ENCODE measurements at places on chromosomes 1 and 21.
A peak's percentile ranks its signal among the peaks of the same experiment; 100 is the strongest.

GRCh38 chr1:200028586-200029034 lies 1.1 kb downstream of the NR5A2 start:
- DNase-seq, result no peak

DNA sequence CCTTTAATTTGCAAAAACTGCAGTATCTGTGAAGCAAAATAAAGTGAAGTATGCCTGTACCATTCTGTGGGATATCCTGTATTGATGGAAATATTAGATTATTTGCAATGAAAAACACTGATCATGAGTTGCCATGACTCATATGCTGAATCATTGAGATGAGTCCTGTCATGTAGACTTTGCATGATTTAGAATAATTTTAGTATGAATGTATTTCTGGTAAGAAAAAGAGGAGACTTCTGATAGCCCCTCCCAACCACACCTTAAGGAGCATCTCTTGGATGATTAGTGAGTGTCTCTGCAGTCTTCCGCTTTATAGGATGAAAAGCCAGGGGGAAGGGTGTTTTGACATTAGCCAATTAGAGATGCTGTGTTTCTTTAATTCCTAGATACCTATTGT lies 55.2 kb upstream of the PTGS2 start:
- DNase-seq, result no peak

- no peak for DNase-seq
Observed at GRCh38 chr1:11062965-11063401, 3.2 kb upstream of the SRM start.

GRCh38 chr1:31510304-31510703 lies 66.0 kb upstream of the TINAGL1 start:
- no peak for DNase-seq

DNA sequence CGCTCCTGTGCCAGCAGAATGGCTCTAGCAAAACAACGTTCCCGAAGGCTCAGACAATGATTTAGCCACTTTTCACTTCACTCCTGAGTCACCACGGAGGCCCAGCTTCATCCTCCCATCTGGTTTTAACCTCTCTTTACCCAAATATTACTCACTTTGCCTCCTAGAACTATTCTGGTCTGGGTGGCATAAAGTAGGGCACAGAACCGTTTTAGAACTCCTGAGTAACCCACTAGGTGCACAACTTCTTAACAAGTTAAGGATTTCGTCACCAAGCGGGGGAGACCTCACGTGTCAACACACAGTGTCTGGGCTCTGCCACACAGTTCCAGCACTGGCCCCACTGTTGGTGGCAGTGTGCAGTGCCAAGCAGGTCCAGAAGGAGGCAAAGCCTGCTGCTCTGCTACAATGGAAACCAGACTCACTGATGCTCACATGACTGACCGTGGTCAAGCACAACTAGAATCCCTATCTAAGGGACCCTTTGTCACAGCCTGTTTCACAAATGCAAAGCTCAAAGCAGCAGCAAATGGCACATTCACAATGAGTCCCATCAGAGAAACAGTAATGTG lies 121.7 kb downstream of the SIPA1L2 start:
- no peak for DNase-seq

DNA sequence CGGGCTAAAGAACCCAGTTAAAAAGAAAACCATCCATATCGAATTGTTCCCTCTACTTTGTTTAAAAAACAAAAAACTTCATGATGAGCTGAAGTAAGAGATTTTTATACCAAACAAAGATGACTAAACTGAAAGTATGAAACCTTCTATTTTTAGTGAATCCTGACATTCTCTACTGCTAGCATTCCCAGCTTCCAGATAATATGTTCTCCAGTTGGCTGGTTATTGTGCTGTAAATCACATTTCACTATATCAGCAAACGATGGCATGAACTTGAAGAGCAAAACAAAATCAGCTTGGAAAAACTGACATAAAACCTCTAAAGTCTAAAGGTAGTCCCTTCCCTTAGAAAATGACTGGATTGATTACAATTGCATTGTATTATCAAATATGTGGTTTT lies 68.1 kb upstream of the APP start:
- DNase-seq, result no peak

GRCh38 chr21:36125512-36126207 lies 9.2 kb upstream of the CBR3 start:
- DNase-seq, result peak; percentile 46

GRCh38 chr1:3084726-3085125 lies 15.7 kb downstream of the PRDM16 start:
- no peak for DNase-seq

- DNase-seq, result peak; percentile 24
Observed at GRCh38 chr1:225580238-225581099, 72.5 kb downstream of the ENAH start.

DNA sequence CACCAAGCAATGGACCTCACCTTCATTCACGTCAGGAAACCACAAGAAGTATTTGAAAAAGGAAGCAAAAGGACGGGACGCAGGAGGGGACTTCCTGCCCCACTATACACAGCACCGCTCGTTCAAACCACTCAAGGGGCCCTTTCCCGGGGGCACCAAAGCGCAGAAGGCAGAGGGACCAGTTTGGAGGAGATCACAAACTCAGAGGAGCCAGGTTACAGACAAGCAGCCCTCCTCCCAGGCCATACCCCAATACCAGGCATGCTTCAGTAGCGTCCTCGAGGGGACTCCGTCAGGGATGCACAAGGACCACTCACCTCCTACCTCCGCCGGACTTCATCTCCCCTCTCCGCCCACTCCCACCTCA lies 685 bp downstream of the CRTC2 start:
- no peak for DNase-seq

DNA sequence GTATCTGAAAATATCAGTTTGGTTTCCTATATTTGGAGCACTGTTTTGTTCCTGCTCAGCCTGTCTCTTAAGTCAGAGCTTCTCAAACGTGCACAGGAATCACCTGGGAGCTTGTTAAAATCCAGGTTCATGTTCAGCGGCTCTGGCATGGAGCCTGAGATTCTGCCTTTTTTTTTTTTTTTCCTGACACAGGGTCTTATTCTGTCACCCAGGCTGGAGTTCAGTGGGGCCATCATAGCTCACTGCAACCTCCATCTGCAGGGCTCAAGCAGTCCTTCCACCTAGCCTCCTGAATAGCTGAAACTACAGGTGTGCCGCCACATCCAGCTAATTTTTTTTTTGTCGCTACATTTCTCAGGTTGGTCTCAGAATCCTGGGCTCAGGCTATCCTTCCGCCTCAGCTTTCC lies 12.2 kb upstream of the SELENON start:
- no peak for DNase-seq

DNA sequence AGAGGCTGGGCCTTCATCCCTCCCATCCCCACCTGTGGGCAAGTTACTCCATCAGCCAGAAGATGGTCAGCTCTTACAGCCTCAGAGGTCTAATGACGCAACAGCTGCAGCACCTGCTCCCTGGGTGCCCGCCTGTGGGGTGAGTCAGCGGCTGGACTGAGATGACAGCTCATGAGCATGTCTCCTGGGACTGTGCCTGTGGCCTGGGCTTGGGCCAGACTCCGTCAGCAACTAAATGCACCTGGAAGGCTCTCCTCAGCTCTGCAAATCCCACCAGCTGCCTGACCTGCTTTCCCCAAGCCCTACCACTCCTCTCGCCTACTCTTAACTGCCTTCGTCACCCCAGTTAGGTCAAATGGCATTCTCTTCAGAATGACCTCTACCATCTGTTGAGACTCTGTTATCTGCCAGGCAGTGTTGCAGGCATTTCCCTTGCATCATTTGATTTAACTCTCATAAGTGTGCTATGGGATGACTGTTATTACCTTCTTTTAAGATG lies 47.7 kb downstream of the ETS2 start:
- peak; percentile 42 for DNase-seq

DNA sequence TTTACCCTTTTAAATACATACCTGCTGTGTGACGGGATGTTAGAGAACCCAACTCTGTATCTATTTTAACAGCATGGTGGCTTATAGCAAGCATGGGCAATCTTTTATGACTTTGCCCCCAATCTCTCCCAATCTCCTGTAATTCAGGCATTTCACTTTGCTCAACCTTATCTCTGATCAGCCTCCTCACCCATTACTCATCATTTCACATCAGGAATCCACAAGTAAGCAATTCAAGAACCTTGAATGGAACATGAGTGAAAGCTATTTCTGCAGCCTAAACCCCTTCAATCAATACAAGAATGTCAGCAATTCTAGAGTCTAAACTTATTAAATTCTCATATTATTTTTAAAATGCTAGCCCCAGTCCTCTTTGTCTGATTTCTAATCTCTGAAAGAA lies 199.8 kb downstream of the ST6GALNAC3 start:
- DNase-seq, result peak; percentile 51

DNA sequence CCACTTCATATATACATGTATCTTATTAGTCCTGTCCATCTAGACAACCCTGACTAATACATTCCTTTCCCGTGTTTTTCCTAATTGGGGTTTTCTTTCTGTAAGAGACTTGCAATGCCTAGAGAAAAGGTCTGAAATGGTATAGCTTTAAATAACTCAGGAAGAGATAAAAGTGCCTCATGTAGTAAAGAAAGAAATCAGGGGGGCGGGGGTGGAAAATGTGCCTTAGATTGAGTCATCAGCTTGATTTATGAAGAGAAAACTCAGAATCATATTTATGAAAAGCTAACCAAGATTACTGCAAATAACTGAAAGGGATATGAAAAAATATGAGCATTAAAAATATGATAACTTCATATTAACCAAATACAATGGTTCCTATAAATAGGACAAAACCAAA lies 345.8 kb upstream of the CHRM3 start:
- no peak for DNase-seq

DNA sequence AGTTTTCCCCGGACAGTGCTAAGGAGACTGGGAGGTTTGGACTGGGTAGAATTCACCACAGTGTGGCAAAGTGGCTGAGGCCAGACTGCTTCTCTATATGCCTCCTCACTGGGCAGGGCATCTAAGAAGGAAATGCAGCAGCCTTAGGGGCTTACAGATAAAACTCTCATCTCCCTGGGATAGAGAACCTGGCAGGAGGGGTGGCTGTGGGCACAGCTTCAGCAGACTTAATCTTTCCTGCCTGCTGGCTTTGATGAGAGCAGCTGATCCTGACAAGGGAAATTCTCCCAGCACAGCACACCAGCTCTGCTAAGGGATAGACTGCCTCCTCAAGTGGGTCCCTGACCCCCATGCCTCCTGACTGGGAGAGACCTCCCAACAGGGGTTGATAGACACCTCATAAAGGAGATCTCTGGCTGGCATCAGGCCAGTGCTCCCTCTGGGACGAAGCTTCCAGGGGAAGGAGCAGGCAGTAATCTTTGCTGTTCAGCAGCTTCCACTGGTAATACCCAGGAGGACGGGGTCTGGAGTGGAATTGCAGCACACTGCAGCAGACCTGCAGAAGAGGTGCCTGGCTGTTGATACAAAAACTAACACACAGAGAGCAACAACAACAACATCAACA lies 25.2 kb downstream of the KIFAP3 start:
- DNase-seq, result no peak

GRCh38 chr1:155304558-155305063 lies 3.4 kb upstream of the PKLR start:
- no peak for DNase-seq

GRCh38 chr1:246141306-246141705 lies 365.8 kb downstream of the SMYD3 start:
- DNase-seq, result no peak

DNA sequence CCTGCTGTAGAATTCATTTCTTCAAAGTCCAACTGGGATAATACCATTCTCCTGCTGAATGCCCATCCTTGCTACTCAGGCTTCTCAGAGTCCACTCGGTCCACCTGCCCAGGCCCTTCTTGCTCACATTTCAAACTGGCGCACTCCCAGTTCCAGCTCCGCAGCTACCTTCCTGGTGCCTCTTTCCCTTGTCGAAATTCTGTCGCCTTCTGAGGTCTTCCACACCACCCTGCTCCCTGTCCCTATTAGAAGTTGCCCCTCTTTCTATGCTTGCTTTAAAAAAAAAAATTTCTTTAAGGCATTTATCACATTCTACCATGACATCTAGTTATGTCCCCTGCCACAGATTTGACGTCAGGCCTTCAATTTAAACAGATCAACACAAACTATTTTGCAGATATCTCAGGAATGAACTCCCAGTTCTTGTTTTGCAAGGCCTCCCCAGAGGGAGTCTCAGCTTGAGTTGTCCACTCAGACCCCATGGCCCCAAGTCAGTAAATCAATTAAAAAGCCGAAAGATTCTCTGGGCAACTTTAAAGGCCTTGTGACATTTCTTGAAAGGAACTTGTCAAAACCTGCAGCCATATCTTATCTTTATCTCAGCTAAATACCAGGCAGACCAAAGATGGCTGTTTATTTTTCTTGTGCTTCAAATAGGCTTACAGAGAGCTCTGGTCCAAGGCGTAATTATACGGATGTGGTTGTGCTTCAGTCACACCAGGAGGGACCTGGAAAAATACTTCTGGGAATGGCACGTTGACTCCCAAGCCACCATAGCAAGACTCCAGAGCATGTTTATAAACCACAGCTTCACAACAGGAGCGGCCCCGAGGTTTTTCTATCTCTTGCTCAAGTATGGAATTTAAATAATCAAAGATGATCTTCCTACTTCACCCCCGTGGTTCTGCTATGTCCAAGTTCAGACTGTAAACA lies 2.2 kb downstream of the FAM89A start:
- DNase-seq, result peak; percentile 74

DNA sequence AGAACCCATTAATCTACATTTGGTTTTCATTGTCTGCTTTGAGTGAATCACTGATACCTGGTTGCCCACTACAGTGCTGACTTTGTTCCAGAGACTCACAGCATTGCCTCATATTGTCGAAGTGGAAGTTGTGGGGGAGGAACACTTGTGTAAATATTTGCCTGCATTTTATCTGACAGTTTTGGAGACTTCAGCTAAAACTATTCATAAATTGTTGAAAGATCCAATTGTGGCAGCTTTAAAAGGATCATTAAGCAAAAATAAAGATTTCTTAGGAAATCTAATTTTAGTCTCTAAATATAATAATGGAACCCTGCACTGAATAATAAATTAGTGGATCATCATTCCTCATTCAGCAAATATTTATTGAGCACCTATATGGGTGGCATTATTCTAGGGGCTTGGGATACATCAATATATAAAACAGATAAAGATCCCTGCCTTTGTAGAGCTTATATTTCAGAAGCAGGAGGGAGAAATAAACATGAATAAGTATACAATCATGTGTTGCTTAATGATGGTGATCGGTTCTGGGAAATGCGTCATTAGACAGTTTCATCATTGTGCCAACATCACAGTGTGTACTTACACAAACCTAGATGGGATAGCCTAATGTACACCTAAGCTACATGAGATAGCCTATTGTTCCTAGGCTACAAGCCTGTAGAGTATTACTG lies 73.5 kb downstream of the OSBPL9 start:
- no peak for DNase-seq

DNA sequence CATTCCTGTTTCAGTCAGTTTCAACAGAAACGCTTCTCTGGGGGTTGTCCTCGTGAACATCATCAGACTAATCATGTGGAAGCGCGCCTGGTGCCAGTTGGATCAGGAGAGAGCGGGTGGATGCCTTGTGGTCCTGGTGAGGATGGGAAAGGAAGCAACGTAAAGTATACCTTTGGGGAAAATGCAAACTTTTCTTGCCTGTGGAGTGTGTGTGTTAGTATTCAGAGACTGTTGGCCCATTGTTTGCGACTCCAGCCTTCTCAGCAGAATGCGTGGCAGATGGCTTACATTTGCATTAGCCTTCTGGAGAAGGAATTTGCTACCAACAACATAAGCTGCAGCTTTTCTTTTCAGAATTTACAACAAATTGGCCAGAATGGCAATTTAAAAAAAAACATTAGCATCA lies 173.9 kb downstream of the RWDD3 start:
- DNase-seq, result no peak

GRCh38 chr1:173354937-173355280 lies 122.2 kb upstream of the PRDX6 start:
- no peak for DNase-seq

All from SK-N-DZ (cell line).